LHCN-M2 (cell line): ENCODE measurements at places on chromosomes 4 and X. TPM values are rescaled to one million over a fixed set of nuclear protein-coding genes. Genes with fewer than 3 reads are reported as not detected.

SLC7A11 gene
- total RNA-seq = 5.3 and 6.1 TPM in 2 replicates

MEPE gene
- not detected in 2 replicates for total RNA-seq

RAPGEF2 gene
- 17.2 and 21.9 TPM in 2 replicates for total RNA-seq

MAGEE1 gene
- total RNA-seq = 1.8 and 2.1 TPM in 2 replicates

ADRA2C gene
- total RNA-seq = 2.9 and 3.5 TPM in 2 replicates

NUDT10 gene
- total RNA-seq = 1.1 and 1.2 TPM in 2 replicates

USP27X gene
- total RNA-seq = 1.6 and 2.1 TPM in 2 replicates

DGAT2L6 gene
- total RNA-seq = not detected in 2 replicates

USP53 gene
- total RNA-seq = 22.9 and 30.7 TPM in 2 replicates

XAGE5 gene
- total RNA-seq = not detected in 2 replicates

MAOB gene
- not detected in 2 replicates for total RNA-seq
